ENCODE measurements at places on chromosomes 3 and 15.

- DNase-seq, result no peak
Observed at GRCh38 chr15:60389261-60390077, 8.3 kb downstream of the ANXA2 start.

- no peak for DNase-seq
Observed at GRCh38 chr3:41088882-41089281, 110.4 kb upstream of the CTNNB1 start.

DNA sequence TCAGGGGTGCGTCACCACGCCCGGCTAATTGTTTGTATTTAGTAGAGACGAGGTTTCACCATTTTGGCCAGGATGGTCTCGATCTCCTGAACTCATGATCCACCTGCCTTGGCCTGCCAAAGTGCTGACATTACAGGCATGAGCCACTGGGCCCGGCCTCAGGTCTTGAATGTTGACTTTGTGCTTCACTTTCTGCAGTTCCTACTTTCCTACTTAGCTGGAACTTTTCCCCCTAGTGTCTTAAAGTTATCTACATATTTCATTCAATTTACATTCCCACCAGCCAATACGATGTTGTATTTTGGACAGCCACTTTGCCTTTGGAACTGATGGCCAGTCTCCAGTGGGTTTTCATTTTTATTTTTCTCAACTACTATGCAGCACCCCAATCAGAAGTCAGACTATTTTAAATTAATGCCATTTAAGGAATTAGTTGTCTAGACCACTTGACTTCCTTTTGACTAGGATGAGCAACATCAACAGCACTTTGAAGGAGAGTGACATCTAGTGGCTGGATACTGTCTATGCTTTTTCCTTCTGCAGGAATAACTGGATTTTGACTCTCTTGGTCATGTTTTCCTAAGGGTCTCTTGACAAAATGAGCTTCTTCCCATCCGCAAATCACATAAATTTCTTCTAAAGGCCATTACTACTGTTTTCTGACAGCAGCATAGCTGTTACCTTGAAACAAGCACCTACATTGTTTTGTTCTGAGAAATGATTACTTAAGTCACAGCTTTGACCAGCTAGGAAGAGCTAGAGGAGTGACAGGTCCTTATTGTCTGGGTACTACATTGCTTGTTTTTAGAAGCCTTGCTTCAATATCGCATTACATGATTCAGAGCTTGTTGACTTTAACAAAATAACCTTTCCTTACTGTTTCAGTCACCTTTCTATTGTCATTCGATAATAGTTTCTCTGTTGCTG lies 140.2 kb downstream of the ITPR1 start:
- no peak for DNase-seq

GRCh38 chr3:160685144-160685766 lies 8.3 kb downstream of the ARL14 start:
- DNase-seq, result no peak

- no peak for DNase-seq
Observed at GRCh38 chr3:71513515-71513914, 70.0 kb downstream of the FOXP1 start.

DNA sequence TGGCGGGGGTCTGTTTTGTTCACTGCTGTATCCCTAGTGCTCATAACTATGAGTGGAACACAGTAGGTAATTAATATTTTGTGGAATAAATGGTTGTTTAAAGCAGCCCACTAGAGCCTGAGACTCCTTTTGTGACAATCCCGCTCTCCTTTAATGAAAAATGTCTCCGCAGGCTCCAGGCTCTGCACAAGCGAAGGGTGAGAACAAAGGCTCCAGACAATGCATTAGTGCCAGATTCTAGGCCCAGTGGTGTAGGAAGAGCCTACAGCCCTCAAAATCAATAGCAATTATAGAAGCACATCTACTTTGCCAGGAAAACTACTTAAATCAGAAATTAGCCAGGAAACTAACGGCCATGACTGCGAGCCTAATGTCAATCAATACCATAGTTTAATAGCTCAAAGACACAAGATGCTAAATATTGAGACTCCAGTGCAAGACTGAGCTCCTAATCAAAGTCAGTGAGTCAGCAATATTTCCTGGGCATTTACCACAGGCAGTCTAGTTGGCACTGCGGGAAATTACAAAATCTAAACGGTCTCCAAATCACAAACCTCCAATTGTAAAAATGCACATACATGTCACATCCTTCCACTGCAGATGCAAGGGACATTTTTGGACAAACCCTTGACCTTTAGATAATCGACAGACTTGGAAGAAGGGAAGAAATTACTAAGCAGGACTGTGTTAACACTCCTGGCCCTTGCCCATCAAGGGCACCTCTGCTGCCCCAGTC lies 2.3 kb downstream of the ANXA2 start:
- DNase-seq, result no peak

GRCh38 chr3:43685921-43686320 lies 4.8 kb upstream of the ABHD5 start:
- no peak for DNase-seq

DNA sequence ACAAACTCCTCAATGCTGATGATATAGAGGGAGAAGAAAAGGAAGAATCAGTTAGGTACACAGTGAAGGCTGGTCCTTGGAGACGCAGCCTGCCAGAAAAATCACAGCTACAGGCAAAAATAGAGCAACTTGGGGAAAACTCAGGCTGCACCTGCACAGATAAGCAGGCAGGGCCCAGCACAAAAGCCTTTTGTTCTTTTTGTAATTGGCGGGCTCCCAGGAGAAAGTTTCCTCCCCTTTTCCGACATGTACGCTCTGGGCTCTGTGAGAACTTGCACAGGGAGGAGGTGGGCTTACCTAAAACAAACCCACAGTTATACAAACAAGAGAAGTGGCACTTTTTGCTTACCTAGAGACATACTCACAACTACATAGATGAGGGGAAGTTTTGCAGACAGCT lies 813.4 kb upstream of the EPHA6 start:
- DNase-seq, result no peak

DNA sequence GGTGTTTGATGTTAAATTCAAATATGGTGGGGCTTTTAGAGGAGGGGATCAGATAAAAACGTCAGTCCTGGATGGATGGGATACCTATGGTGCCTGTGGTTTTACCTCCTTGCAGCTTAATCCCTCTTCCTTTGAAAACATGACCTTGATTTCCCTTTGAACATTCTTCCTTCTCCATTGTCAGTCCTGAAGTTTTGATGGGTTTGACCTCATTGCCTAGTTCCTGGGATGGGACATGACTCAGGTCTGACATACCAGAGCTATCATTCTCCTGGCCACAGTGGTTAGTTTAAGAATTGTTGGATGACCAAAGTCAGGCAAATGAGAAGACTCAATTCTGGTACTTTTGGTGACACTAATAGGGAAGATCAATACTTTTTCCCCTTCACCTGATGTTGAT lies 87.2 kb downstream of the PRICKLE2 start:
- DNase-seq, result no peak

All from T1000 (cell line).